DMS53 (cell line): ENCODE measurements at places on chromosomes 12 and 14.

- no peak for DNase-seq
Observed at GRCh38 chr12:119384340-119384739, 49.8 kb downstream of the CCDC60 start.

DNA sequence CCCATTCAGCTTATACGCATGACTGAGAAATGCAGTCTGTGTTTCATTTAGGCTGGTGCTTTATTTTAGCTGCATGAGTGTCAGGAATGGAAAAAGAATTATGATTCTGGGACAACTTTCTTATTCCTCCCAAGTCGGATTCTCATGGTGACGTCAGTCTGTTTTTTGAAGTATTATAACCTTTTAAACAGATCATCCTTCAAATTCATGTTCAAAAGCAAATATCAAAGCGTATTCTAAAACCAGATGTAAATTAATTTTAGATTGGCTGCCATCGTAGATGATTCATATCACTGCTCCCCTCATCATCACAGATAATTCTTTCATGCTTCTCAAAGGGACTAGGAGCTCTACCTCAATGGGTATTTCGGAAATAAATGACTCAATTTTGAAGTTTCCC lies 15.0 kb downstream of the FNTB start:
- no peak for DNase-seq

DNA sequence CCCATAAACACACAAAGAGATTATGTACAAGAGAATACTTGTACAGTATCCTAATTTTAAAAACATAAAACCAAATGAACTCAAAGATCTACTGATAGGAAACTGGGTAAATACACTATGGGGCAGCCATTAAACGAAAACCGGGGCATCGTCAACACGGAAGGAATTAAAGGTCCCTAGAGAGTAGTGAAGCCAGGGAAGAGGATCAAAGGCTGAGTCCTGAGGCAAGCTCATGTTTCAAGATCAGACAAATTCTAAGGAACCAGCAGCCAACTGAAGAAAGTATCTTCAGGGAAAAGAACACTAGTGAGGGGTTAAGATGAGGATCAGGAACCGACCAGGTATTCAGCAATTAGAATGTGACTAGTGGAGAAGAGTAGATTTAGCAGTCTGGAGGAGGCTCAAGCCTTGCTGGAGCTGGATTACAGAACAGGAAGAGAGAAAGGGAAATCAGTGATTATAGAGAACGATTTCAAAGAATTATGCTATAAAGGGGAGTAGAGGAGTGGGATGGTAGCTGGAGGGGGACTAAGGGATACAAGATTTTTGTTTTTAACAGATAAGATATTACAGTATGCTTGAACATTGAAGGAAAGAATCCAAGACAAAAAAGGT lies 23.7 kb downstream of the SEL1L start:
- DNase-seq: no peak

- no peak for DNase-seq
Observed at GRCh38 chr14:68563251-68564131, 229.4 kb downstream of the ZFP36L1 start.
